CD4-positive, alpha-beta T cell (primary cell): ENCODE measurements at places on chromosomes 16 and 17. TPM values are rescaled to one million over a fixed set of nuclear protein-coding genes. Genes with fewer than 3 reads are reported as not detected.

- no peak for DNase-seq
These were observed 73.6 kb downstream of the METRNL start for GRCh38 chr17:83152745-83153611.

GRCh38 chr16:64638766-64639165 lies 483.1 kb downstream of the CDH11 start:
- no peak for DNase-seq

DNA sequence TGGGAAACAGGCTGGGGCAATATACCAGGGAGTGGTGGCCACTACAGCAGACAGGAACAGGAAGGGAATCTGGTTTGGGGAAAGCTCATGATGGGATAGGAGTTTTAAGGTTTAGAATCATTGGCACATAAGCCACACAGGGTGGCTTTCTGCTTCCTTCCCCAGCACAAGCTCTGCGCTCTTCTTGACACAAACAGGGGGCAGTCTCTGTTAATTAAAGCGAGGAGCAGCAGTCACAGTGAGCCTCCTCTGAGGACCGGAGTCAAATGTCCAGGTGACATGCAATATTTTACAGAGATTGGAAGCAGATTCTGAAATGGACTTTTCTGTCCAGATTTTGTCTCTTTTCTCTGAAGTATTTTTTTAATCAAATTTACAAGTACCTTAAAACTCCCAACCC lies 2.8 kb upstream of the SHISA9 start:
- no peak for DNase-seq

DNA sequence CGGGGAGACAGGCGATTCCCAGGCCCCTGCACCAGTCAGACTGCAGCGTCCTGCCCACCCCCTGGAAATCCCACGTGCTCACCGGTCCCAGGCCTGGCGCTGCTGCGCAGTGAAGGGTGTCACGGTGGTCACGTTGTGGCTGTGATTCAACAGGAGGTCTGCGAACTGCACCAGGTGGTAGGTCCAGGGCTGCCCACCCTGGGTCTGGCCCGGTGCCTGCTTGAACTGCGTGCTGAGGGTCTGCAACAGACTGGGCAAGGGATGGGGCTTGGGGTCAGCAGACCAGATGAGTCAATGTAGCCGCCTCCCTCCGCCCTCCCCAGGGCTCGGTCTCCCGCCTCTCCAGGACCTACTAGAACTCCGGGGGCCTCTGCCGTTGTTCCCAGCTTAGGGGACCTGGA lies 7.1 kb downstream of the MYBBP1A start:
- no peak for DNase-seq

DNA sequence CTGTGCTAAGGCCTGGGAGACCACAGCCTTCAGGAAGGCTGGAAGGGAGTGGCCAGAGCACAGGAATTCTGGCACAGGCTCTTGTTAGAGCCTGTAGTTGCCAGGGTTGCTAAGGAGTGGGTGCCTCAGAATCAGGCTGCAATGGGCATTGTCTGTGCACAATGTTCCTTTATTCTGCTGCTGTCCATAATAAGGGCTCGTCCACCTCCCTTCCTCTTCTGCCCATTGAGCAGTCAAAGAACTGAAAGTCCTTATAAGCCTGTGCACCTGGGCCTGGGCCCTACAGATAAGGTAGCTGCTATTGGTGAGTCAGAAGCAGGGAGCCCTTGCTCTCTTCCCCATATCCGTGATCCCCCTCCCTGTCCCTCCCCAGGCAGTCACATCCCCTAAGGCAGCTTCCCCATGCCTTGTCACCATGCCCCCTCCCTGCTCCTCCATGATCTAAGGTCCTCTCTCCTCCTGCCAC lies 5.4 kb upstream of the CNGB1 start:
- DNase-seq: no peak

- no peak for DNase-seq
These were observed at the start of gene VAT1L for GRCh38 chr16:77788181-77789084. Gene VAT1L (plus strand): TSS chr16:77788564. CDS start chr16:77788683, 119 bp downstream.

DNA sequence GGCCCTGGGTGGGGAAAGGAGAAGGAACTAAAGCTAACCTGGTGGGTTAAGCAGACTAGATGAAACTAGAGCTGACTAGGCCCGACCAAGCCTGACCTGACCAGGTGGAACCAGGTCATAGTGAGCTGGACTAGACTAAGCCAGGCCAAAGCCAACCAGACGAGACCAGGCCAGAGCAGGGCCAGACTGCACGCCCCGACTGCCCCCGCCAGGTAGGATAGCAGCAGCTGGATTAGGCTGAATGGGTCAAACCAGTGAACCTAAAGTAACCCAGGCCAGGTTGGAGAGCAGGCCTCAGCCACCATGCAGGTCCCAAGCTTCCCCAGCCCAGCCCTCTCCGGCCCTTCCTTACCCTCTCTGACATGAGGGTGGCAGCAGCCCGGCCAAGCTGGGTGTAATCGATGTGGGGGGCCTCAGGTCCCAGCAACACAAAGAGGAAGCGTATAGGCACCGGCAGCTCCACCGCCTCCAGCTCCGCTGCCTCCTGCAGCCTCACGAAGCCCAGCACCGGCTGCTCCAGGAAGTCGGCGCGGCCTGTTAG lies 9.1 kb downstream of the SLC4A1 start:
- DNase-seq: no peak

DNA sequence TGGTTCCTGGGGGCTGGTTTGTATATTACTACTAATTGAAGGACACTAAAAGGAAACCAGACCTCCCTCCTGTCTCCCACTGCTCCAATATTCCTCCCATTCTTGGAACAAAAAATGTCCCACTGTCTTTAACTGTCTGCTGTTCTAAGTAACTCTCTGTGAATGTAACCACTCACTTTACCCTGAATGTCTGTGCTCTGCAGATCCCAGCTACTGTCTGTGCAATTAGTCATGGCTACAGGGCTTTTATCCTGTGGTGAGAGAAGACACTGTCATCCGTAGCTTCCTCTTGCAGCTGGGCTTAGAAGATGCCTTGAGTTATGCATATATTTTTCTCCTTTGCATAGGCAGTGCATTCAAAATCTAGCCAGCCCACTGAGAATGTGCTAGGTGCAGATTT lies 853.8 kb downstream of the CDH8 start:
- no peak for DNase-seq

DNA sequence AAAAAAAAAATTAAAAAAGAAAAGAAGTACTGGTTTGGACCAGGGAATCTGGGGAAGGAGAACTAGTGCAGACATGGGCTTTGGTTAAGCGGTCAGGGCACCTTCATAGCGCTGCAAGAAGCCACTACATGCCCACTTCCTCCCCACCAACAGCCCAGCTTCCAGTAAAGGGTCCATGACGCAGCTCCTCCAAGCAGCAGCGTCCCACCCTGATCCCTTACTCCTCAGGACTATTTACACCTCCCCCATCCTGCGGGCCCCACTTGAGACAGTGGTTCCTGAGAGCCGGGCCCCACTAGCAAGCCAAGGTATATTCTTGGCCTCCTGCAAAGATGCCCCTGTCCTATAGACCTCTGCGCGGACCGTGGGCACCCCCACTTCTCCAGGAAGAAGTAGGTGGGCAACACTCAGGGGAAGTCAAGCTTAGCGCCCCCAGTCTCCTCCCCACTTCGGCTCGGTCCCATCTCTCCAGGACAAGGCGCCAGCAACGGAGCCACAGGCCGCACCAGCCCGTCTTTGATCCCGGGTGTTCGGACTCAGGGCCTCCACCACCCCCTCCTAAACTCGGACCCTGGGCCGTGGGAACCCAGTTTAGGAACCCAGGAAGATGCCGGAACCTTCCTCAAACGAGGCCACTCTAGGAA lies 913 bp upstream of the PRR14 start:
- DNase-seq: peak; percentile 46

DNA sequence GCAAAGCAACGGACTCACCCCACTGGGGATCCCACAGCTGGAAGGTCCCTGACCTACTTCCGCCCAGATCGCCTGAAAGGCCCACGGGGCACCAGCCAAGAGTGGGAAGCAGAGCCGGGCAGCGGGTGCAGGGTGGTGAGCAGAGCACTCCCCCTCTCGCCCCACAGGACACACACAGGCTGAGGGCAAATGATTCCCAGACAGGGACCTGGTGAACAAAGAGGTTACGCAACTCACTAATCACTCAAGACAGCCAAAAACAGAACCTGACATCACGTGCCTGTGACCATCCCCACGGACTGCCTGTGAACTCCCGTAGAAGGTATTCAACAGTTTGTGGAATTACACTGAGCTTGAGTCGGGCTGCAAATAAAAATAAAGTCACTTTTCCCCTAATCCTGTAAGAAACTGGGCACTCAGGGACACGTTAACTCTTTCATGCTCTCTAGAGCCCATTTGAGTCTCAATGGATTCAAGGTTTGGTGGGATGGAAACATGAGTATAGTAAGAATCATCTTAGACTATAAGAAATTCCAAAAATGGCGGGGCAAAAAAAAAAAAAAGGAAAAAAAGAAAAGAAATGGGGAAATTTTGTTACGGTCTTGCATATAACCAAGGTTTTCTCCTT lies 396.1 kb downstream of the SOX9 start:
- no peak for DNase-seq

DNA sequence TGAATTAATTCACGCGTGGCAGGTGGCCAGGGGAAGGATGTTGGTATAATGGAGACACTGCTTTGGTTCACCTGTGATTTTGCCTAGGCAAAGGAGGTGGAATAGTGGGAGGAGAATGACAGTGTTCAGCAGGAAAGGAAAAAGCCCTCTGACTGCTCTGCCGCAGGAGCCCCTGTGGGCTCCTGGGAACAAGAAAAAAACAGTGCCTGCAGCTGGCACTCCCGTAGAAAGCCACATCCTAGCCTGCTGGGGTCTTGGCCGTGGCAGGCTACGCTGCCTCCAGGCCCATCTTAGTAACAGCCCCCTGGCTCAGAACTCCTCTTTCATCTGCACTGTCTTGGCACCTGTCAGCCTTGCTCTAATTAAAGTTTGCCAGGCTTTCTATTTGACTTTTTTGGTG lies 20.6 kb downstream of the ADORA2B start:
- DNase-seq: no peak

GRCh38 chr17:76672270-76672851 lies 28.8 kb upstream of the ST6GALNAC1 start:
- no peak for DNase-seq

DNA sequence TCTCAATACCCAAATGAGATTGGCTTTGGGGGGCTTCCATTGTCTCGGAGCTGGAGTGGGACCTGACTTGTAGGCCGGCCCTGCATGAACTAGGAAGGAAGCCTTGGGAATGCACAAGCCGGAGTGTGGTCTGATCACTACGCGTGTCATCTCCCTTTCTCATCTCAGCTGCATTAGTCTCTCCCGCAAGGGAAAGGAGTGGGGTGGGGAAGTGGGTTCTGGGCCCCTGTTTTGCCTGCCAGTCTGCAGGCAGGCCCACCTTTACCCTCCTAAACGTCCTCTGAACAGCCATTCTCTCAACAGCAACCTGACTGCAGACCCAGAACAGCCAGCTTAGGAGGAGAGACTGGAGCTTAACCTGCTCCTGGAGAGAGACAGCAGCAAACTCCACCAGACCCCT lies 11.4 kb upstream of the DNAI2 start:
- no peak for DNase-seq

DNA sequence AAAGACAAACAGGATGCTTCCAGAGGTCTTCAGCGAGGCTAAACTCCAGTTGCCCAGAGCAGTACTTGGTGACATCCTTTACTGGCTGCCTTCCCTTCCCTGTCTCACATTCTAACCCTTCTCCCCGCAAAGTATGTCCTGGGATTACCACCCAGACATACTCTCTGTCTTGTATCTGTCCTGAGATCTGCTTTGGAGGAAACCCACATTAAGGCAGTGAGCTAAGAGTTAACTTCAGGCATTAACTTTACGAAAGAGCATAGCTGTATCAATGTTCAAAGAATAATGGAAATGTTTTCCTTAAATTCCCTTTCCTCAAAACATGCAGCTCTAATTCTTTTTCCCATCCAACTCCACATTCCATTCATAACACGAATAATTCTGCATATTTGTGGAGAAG lies 385.2 kb downstream of the NPIPA8 start:
- no peak for DNase-seq

- no peak for DNase-seq
These were observed 66.5 kb downstream of the MGAT5B start for GRCh38 chr17:76934561-76935320.

Gene NFAT5
- total RNA-seq: 21.2 TPM

Gene ASPHD1
- total RNA-seq: not detected

Gene FOXN1
- total RNA-seq: not detected

Gene PTX4
- total RNA-seq: not detected

Gene SHBG
- total RNA-seq: not detected

Gene TEX19
- not detected for total RNA-seq

Gene NOG
- 12.7 TPM for total RNA-seq
